ENCODE measurements at places on chromosomes 12 and 14.

- peaks cover 15% of the 10 kb centered on the region for H3K4me1 ChIP-seq
- no peaks in the 10 kb centered on the region for H3K27me3 ChIP-seq
- DNase-seq = peak; percentile 82
- H3K36me3 ChIP-seq = no peaks in the 10 kb centered on the region
- peak overlapping the region; percentile 44 for H3K4me3 ChIP-seq
- peak overlapping the region; percentile 71 for H3K27ac ChIP-seq
Measured at GRCh38 chr14:104436047-104436591, 143.4 kb upstream of the C14orf180 start.

DNA sequence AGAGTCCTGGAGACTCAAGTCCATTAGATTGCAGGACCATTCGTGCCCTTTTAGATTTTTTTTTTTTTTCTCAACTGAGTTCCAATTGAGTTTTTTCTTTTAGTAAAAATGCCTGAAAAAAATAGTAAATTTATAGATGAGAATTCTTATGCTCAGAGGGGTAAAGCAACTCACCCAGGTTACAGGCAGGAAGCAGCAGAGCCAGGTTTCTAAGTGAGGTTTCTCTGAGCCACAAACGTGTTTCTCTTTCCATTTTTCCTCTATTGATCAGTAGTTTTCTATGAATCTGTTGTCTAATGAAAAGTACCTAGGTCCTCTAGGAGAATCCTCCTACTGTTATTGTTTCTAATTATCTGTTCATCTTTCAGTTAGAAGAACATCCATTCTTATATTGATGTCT, 66.4 kb upstream of the C12orf71 start:
- H3K27me3 ChIP-seq = no peaks in the 10 kb centered on the region
- no peak overlapping the region for H3K4me3 ChIP-seq
- no peak overlapping the region for H3K27ac ChIP-seq
- no peak for DNase-seq
- no peaks in the 10 kb centered on the region for H3K36me3 ChIP-seq

GRCh38 chr12:71626768-71627167, 36.9 kb downstream of the ZFC3H1 start:
- no peaks in the 10 kb centered on the region for H3K27me3 ChIP-seq
- no peak overlapping the region for H3K4me3 ChIP-seq
- peak overlapping the region; percentile 23 for H3K27ac ChIP-seq

DNA sequence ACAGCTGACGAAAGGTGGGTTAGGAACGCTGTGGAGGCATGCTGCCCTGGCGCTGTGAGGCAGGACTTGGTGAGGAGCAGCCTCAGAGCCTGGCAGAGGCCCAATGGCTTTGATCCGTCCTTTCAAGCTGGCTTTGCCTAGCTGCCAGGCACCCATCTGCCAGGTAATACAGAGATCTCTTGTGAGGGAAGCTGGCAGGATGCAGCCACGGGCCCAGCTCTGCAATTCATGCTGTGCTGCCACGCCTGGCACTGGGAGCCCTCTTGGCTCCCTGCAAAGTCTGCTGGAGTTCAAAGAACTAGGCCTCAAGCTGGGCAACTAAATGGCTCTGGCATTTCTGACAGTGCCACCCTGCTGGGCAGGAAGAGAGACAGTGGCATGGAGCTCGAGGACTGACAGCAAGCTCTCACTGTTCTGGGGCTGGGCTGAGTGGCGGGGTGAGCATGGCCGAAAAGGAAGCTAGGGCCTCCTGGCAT, 18.7 kb downstream of the IQSEC3 start:
- H3K4me3 ChIP-seq = no peak overlapping the region
- H3K27me3 ChIP-seq = peaks cover 13% of the 10 kb centered on the region
- no peak overlapping the region for H3K27ac ChIP-seq
- no peak for DNase-seq

DNA sequence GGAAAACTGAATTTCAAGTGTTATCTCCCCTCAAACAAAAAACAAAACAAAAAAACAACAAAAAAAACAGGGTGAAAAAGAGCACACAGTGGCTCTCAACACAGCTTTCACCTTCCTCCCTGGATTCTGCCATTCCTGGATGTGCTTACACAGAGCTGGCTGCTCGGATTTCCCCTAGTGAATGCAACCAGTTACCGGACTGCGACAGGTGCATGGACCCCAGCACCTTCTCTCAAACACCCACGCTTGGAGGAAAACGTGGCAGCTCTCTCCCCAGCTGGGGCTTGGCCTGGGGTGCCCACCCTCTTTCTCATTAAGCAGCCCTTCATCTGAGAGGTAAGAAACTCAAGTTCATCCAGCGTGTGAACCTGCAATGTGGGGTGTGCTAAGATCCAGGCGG, 33.5 kb upstream of the DICER1 start:
- peaks cover 38% of the 10 kb centered on the region for H3K4me1 ChIP-seq
- H3K4me3 ChIP-seq = no peak overlapping the region
- DNase-seq = no peak
- peak overlapping the region; percentile 5 for H3K27ac ChIP-seq

- no peak for DNase-seq
- H3K27ac ChIP-seq = no peak overlapping the region
- no peaks in the 10 kb centered on the region for H3K27me3 ChIP-seq
- no peaks in the 10 kb centered on the region for H3K36me3 ChIP-seq
- peaks cover 12% of the 10 kb centered on the region for H3K4me1 ChIP-seq
- no peak overlapping the region for H3K4me3 ChIP-seq
Measured at GRCh38 chr12:121964813-121965643, 46.6 kb downstream of the CFAP251 start.

- H3K27me3 ChIP-seq = no peaks in the 10 kb centered on the region
- no peaks in the 10 kb centered on the region for H3K36me3 ChIP-seq
- no peak overlapping the region for H3K27ac ChIP-seq
- DNase-seq = no peak
Measured at GRCh38 chr14:99772371-99773283, 20.6 kb upstream of the EML1 start.

GRCh38 chr12:120121766-120122293, 5.3 kb upstream of the RAB35 start:
- no peaks in the 10 kb centered on the region for H3K4me1 ChIP-seq
- no peak for DNase-seq
- no peaks in the 10 kb centered on the region for H3K27me3 ChIP-seq
- H3K36me3 ChIP-seq = peaks cover 4% of the 10 kb centered on the region

GRCh38 chr12:95788637-95789036, 1.9 kb downstream of the NTN4 start:
- DNase-seq = no peak
- H3K36me3 ChIP-seq = no peaks in the 10 kb centered on the region
- no peaks in the 10 kb centered on the region for H3K27me3 ChIP-seq
- no peak overlapping the region for H3K4me3 ChIP-seq

GRCh38 chr12:89212339-89212771, 139.9 kb downstream of the DUSP6 start:
- peak overlapping the region; percentile 86 for H3K27ac ChIP-seq
- no peaks in the 10 kb centered on the region for H3K36me3 ChIP-seq
- H3K27me3 ChIP-seq = no peaks in the 10 kb centered on the region

DNA sequence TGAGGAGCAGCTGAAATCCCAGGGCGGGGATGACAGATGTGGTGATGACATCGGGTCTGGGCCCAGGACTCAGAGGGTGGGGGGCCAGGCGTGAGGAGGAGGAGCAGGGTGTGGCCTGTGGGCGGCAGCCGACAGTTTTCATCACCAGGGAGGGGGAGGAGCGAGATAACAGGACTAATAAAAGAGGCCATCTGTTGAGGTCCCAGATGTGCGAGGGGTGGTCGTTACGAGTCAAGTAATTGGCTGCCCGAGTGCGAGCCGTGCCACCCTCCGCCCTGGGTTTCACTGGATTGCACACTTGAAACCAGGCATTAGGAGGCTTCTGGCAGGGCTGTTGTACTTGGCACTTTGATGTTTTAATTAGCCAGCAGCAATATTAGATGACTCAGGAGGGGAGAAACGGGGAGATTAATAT, 67.2 kb downstream of the NOS1 start:
- H3K27ac ChIP-seq = no peak overlapping the region
- peaks cover 26% of the 10 kb centered on the region for H3K27me3 ChIP-seq
- H3K36me3 ChIP-seq = no peaks in the 10 kb centered on the region
- DNase-seq = no peak
- no peak overlapping the region for H3K4me3 ChIP-seq
- H3K4me1 ChIP-seq = no peaks in the 10 kb centered on the region

GRCh38 chr12:82981150-82981549, 294.4 kb downstream of the TMTC2 start:
- no peak overlapping the region for H3K4me3 ChIP-seq
- no peak for DNase-seq
- no peaks in the 10 kb centered on the region for H3K4me1 ChIP-seq
- no peaks in the 10 kb centered on the region for H3K27me3 ChIP-seq
